Activated CD4-positive, CD25-positive, alpha-beta regulatory T cell treated with anti-CD3 and anti-CD28 coated beads, Interleukin-2, amount 50 U/mL, for 16 hours (primary cell): ENCODE measurements at places on chromosomes 12 and 14.
A peak's percentile ranks its signal among the peaks of the same experiment; 100 is the strongest.

DNA sequence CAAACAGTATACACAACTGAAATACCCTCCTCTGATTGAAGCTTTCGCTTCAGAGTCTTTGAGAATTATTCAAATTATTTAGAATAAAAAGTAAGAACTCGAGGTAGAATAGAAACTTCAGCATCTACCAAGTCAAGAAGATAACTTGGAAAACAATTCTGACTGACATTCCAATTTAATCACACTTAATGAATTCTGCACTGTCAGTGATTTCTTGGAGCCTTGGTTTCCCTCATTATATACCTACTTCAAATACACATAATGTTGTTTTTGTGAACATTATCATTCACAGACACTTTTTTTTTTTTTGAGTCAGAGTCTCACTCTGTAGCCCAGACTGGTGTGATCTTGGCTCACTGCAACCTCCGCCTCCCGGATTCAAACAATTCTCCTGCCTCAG lies 27.9 kb downstream of the PPP2R5E start:
- no peak for DNase-seq

DNA sequence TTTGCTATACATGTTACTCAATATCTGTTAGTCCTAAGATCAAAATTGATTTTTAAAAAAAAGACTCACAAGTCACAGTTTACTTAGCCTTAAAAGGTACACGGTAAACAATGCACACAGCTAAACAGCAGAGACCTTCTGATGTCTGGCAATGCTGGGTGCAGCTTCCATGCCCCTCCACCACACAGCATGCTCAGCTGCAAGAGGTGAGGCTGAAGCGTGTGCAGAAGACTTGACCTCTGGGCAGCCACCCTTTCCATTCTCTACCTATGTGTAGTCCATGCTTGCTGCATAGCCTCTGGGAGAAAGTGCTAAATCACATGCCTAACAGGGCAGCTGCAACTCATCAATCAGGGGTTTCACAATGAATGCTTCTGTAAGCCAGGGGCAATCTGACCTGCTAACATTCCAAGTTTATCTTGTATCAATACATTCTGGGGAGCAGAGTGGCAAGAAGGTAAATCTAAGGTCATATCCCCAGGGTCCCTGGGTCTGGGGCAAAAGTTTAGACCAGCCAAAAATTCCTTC lies 44.5 kb upstream of the AMN1 start:
- no peak for DNase-seq

DNA sequence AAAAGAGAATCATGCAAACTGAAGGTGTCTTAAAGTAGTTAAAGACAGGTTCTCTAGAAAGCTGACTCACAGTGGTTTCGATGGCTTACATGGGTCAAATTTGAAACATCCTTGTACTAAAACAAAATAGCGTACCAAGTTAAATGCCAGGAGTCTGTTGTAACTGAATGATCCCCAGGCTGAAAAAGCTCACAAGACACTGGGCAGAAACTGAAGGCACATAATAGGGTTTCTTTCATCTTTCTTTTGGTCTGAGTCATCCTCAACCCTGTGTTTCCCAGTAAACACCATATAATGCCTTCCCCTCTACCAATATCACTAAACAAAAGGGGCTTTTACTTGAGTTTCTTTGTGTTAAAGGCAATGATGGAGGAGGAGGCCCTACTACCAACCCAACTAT lies 12.8 kb downstream of the ZFYVE1 start:
- DNase-seq = no peak

- no peak for DNase-seq
Observed at GRCh38 chr12:1234073-1234472, 243.1 kb downstream of the ERC1 start.

- no peak for DNase-seq
Observed at GRCh38 chr12:99721715-99722275, 74.2 kb downstream of the GARIN6 start.

- no peak for DNase-seq
Observed at GRCh38 chr12:188910-189621, 24.9 kb downstream of the SLC6A12 start.

DNA sequence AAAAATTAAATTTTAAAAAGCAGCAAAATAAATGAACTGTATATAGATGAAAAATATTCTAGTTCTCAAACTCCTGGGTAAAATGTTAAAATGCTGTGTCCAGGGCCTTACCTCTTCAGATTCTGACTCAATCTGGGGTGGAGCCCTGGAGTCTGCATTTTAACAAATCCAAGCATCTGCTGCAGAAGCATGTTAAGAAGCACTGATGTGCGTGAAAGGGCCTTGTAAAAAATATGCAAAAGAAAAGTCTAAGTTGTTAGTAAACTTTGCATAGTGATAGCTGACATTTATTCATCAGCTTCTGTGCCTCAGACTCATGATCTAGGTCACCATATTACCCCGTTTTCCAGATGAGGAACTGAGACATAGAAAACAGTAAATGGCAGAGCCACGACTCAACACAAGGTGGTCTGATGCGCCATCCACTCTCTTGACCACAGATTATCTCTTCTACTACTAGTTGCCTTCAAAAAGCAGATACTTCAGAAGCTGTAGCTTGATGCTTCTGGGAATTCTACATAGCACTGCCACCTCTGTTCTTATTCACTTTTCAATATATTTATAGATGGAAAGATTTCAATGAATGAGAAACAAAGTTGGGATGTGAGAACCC lies 28.0 kb upstream of the PTCSC3 start:
- no peak for DNase-seq

GRCh38 chr12:62306569-62307530 lies 46.6 kb downstream of the USP15 start:
- no peak for DNase-seq

GRCh38 chr12:46371718-46372543 lies 642 bp downstream of the SLC38A2 start:
- peak; percentile 27 for DNase-seq

GRCh38 chr14:28901631-28902030 lies 135.0 kb downstream of the FOXG1 start:
- no peak for DNase-seq

DNA sequence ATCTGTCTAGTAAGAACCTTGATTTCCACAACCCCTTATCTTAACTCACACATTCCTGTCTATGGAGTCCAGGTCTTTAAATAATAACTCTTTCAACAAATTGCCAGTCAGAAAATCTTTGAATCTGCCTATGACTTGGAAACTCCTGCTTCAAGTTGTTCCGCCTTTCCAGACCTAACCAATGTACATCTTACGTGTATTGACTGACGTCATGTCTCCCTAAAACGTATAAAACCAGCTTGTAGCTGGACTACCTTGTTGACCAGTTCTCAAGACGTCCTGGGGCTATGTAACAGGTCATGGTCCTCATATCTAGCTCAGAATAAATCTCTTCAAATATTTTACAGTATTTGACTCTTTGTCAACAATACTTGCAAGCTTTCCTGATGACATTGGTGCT lies 337.0 kb downstream of the TMEM132D start:
- DNase-seq = no peak

- no peak for DNase-seq
Observed at GRCh38 chr12:57889500-57889989, 43.0 kb upstream of the CTDSP2 start.

DNA sequence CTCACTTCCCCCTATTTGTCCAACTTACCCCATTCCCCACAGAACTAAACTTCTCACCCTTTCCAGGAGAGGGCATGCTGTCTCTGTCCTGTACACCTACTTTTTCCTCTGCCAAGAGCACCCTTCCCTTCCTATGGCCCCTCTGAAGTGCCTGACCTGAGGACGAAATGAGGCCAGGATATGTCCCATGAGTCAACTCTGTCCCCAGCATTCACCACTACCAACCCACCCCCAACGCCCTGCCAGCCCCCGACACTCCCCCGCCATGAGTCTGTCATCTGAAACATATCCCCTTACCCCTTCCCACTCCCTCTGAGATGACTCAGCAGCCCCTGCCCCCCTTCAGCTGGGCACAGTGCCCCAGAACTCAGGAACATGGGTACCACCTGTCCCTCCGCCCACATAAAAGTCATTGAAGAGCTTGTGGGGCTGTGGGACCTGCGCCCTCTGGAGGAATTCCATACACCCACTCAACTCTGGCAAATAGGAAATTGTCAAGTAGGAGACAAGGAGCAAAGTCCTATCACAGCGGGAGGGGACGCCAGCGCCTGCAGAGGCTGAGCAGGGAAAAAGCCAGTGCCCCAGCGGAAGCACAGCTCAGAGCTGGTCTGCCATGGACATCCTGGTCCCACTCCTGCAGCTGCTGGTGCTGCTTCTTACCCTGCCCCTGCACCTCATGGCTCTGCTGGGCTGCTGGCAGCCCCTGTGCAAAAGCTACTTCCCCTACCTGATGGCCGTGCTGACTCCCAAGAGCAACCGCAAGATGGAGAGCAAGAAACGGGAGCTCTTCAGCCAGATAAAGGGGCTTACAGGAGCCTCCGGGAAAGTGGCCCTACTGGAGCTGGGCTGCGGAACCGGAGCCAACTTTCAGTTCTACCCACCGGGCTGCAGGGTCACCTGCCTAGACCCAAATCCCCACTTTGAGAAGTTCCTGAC lies 26.3 kb downstream of the ITGA7 start:
- no peak for DNase-seq

- DNase-seq = no peak
Observed at GRCh38 chr14:95370076-95370475, 50.4 kb upstream of the CLMN start.

- no peak for DNase-seq
Observed at GRCh38 chr12:129870796-129871195, 33.0 kb downstream of the TMEM132D start.

DNA sequence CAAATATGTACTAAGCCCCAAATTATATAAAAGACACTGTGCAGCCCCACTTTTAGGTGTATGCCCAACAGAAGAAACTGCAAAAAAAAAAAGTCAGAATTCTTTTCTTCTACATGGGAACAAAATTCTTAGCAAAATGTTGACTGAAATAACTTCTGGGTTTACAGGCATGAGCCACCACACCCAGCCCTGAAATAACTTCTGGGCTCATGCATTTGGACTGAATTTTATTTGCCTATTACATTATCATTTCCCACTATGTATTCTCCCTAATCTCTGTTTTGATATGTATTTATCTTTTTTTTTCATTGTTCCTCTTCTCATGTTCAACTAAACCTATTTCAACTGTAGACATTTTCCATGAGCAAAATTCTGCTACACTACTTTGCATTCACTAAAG lies 169.2 kb downstream of the GRIN2B start:
- no peak for DNase-seq

- DNase-seq = no peak
Observed at GRCh38 chr14:95516554-95517181, at the start of gene SYNE3. SYNE3 (minus strand) TSS chr14:95516650; CDS start chr14:95475821, 40,829 bp downstream.

DNA sequence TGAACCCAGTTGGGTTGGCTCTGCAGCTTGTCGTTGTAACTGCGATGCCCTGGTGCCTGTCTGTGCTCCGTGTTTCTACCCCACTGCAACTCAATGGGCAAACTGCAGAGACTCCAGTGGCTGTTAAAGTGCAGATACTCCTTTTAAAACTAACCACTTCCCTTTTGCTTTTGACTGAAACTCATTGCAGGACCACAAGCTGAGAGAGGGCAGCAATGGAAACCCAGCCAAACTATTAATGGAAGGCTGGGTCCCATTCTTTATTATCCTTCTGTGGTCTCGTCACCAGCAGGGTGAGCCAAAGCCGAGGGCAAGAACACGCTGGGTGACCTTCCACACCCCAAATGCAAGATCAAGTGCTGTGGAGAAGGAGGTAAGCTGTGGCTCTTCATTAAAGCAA lies 910.4 kb downstream of the VRK1 start:
- no peak for DNase-seq

GRCh38 chr12:76025601-76026575 lies 5.7 kb downstream of the PHLDA1 start:
- no peak for DNase-seq

- no peak for DNase-seq
Observed at GRCh38 chr12:3655328-3655900, 97.5 kb downstream of the CRACR2A start.

- DNase-seq = no peak
Observed at GRCh38 chr12:26825459-26826016, 7.5 kb downstream of the ITPR2 start.

DNA sequence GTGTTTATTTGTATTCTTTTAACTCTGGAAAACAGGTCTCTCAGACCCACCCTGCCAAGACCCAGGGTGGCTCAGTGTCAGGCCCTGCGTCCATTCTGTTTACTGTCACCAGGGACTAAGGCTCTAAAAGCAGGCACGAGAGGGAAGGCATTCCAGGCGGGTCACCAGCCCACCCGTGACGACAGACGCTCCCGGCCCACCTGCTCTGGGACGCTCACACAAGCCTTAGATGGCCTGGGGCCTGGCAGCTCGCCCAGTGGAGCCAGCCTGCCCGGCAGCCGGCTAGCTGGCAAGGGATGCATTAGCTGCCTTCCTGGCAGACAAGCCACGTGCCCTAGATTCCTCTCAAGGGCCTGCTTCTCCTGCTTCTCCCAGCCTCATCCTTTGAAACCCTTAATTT lies 9.2 kb upstream of the NUAK1 start:
- DNase-seq = no peak

GRCh38 chr12:89161557-89161956 lies 190.7 kb downstream of the DUSP6 start:
- no peak for DNase-seq

GRCh38 chr14:37091651-37092050 lies 80.8 kb downstream of the SLC25A21 start:
- DNase-seq = no peak

- no peak for DNase-seq
Observed at GRCh38 chr12:131673888-131674257, 37.0 kb upstream of the SFSWAP start.

DNA sequence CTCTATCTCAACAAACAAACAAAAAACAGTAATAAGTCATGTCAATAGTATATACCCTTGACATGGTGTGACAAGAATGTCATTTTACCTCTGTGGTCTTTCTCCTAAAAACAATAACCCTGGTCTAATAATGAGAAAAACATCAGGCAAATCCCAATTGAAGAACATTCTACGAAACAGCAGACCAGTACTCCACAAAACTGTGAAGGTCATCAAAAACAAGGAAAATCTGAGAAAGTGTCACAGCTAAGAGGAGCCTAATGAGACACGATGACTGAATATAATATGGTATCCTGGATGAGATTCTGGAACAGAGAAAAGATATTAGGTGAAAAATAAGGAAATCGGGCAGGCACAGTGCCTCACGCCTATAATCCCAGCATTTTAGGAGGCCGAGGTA lies 5.6 kb upstream of the COCH start:
- no peak for DNase-seq

DNA sequence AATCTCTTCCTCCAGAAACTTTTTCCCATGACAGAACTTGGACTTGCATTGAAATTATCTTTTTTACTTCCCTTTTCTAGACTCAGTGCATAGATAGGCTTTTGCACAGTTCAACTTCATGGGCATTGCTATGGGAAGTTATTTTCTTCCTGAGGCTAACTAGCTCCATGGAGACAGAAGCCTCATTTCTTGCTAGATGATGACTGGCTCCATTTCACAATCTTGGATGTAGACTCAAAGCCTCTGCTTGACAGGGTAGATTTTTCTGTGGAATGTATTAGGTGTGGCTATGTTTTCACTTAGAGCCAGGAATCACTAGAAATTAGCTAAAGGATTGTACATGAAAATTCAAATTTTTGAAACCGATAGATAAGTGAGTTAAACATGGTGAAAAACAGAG lies 884.1 kb upstream of the MGAT4C start:
- no peak for DNase-seq
